Activated CD8-positive, alpha-beta T cell treated with anti-CD3 and anti-CD28 coated beads, Interleukin-2, amount 10 ng/mL, durations not matched to agents 7 days and 5 days (primary cell): ENCODE measurements at places on chromosomes 7 and 10. TPM values are rescaled to one million over a fixed set of nuclear protein-coding genes. Genes with fewer than 3 reads are reported as not detected.

Gene GNAT3
- total RNA-seq = not detected

Gene IFIT1B
- total RNA-seq = not detected

Gene GRM3
- not detected for total RNA-seq

Gene TET1
- total RNA-seq = 3.2 TPM

Gene ZPBP
- not detected for total RNA-seq

Gene SEM1
- 41.5 TPM for total RNA-seq

Gene ATG9B
- 6.8 TPM for total RNA-seq

Gene OPALIN
- not detected for total RNA-seq

Gene CCDC146
- 12.9 TPM for total RNA-seq

Gene TFR2
- total RNA-seq = 14.5 TPM

Gene KLLN
- total RNA-seq = 0.94 TPM

Gene ZNF804B
- not detected for total RNA-seq

Gene PNLIPRP1
- total RNA-seq = not detected

Gene KCNH2
- not detected for total RNA-seq

Gene PNLIPRP2
- not detected for total RNA-seq

GRCh38 chr10:75910032-75910431, 478.6 kb downstream of the LRMDA start:
- no peak for DNase-seq

GRCh38 chr7:55477781-55478374, 94.4 kb downstream of the VOPP1 start:
- DNase-seq = no peak

DNA sequence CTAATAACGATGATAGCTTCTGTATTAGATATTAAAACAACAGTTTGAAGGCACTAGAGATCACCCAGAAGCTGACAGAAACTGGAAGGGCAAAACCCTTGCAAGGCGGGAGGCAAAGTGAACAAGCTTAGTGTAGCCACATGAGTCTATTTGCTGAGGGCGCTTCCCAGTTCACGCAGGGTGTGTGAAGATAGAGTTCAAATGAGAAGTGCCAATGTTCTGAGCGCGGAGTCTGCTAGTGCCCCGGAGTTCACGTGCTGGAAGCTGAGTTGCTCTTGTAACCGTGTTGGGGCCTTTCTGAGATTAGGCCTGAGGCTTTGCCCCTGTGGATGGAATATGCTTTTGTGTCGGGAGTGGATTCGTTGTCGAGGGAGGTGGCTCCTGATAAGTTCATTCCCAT, 16.6 kb upstream of the GTPBP4 start:
- no peak for DNase-seq

GRCh38 chr7:156772725-156773124, 120.3 kb downstream of the LMBR1 start:
- no peak for DNase-seq

- DNase-seq = no peak
These were observed 1.5 kb upstream of the EBLN1 start for GRCh38 chr10:22219308-22219707.

GRCh38 chr7:95267754-95268153, 56.6 kb downstream of the PON1 start:
- no peak for DNase-seq

DNA sequence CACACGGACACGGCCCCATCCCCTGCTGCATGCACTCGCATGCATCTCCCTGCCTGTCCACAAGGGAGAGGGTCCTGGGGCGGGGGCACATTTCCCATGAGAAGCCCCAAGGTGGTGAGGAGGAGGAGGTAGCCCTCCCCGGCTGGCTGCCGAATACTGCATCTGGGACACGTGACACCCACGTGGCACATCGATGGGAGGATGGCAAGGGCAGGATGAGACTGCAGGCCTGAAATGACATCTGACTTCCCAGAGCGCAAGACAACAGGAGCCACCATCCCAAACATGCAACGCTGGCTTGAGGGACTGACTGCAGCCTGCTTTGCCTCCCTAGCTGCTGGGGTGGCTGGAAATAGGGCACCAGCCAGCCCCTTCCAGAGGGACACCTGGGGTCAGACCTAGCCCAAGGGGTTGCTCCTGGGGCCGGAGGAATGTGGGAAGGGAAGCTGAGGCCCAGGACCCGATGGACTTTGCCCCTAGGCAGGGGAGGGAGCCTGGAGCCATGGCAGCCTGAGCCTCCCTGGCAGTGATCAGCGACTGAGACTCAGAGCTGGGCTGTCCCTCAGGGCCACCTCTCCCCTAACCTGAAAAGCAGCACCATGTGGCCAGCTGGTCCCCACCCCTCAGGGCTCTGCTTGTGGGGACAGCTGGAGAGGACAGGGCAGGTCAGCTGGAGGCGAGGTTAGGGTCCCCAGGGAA, 16.1 kb downstream of the BUD23 start:
- no peak for DNase-seq

GRCh38 chr7:47635091-47636080, 53.5 kb upstream of the TNS3 start:
- no peak for DNase-seq

- DNase-seq = no peak
These were observed 166.7 kb downstream of the NRF1 start for GRCh38 chr7:129777993-129778769.

GRCh38 chr7:7306231-7306630, 123.9 kb downstream of the C1GALT1 start:
- no peak for DNase-seq

DNA sequence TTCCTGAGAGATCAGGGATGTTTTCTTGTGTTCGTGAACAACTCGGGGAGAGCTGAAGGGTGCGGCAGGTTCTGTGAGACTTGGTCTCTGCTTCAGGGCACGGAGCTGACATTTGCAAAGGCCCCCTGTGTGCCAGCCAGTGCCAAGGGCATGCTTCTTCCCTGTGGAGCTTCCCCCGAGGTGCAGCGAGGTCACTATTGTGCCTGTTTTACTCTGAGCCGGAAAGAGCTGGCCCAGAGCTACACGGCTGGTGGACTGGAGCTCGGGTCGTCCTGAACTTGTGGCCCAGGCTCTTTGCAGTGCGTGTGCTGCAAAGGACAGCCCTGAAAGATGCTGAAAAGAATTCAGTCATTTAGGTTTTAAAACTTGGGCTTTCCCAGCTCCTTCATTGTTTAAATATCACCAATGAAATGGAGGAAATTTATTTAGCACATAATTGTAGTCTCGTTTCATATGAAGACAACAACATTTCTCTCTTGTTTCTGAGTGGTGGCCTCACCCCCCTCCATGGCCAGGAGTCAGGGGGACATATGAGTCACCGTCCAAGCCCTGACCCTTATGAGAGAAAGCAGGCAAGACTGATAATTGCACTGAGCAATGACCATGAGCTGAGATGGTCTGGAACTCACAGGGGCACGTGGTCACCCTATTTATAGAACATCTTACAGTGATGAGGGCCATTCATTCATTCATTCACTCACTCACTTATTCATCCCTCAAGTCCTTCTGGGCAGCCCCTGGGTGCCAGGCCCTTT, 102.6 kb downstream of the PTPRE start:
- no peak for DNase-seq

DNA sequence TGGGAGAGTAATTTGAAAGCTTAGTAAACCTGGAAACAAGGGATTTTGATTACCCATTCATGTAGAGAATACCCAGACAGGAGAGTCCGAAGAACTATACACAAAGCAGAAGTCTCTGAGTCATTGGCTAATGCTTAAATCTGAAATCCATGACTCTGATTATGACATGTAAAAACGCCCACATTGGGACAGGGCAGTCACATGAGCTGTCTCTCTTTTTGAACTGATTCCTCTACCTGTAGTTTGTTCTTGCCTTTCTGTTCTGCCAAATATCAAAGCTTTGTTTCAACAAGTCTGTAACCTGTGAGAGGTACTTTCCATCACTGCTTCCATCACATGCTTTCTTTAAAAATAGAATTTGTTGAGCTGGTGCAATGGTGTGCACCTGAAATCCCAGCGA, 4.3 kb upstream of the GPNMB start:
- DNase-seq = no peak

DNA sequence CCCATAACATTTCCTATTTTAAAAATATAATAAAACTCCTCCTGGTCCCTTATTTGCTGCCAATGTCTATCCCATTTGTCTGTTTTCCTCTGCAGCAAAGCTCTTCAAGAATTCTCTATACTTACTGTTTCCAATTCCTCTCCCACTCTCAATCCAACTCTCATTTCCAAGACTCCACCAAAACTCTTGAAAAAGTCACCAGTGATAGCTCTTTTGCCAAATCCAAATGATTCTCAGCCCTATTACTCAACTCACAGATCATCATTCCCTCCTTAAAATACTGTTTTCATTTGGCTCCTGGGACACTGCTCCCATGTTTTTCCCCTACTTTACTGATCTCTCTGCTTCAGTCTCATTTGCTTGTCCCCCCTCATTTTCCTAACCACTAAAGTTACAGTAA, 139.4 kb downstream of the HIBADH start:
- no peak for DNase-seq

GRCh38 chr7:37768611-37769010, 79.8 kb upstream of the NME8 start:
- DNase-seq = no peak

- no peak for DNase-seq
These were observed 34.9 kb upstream of the TCERG1L start for GRCh38 chr10:131346456-131346855.

DNA sequence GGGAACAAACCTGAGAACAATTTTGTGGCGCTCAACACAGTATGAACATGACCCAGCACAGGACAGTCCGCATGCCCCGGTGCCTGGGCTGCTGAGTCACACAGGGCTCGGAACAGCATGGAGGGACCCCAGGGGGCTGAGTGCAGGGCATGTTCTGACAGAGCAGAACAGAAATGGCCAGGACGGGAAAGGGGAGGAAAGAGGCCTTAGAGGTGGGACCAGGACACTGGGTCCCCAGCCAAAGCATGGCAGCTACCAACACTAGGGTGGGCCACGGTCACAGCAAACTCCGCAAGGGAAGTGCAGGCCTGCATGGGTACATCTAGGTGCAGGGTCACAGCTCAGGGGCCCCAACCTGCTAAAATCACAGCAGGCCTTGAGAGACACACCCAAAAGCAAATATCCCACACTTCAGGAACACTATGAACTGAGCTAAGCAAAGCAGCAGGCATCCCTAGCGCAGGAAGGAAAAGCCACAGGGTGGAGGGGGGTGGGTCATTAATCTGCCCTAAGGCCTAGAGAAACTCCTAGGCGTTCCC, 5.6 kb downstream of the IMPDH1 start:
- DNase-seq = no peak

- no peak for DNase-seq
These were observed 93.0 kb upstream of the CYP26C1 start for GRCh38 chr10:92967641-92968040.

- no peak for DNase-seq
These were observed 98.1 kb downstream of the CCDC71L start for GRCh38 chr7:106562711-106563366.

- DNase-seq = no peak
These were observed 16.5 kb downstream of the RGR start for GRCh38 chr10:84261236-84261915.

- DNase-seq = no peak
These were observed 266.7 kb upstream of the CHRM2 start for GRCh38 chr7:136601772-136602171.

DNA sequence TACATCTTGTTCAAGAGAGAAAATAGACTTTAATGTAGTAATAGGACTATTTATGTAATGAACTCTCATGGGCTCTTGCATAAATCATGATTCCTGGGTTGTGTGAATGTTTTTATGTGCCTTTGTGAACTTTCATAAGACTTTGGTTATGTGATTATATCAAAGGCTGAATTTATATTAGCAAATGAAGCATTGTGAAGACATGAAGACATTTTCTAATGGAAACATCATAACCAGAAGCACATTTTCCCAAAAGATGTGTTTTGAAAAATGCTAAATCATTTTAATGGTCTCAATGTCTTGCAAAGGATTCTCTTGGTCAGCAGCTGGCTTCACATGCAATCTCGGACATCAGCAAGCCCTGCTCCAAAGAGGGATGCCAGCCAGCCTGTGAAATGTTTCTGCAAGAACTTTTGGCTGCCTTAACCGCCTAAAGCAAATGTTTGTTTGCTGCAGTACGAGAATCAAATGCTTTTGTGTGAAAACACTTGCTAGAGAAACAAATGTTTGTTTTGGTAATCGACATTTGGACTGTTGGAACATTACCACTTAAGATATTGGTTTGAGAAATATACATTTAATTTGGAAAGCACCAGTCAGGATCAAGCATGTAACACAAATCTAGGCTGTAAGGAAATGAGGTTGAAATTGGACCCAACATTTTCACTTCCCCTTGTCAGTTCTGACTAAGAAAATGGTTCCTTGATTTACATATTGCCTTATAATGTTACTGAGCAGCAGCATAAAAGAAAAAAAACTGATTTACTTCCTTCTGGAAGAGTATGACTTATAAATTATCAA, 102.1 kb downstream of the RTKN2 start:
- no peak for DNase-seq

DNA sequence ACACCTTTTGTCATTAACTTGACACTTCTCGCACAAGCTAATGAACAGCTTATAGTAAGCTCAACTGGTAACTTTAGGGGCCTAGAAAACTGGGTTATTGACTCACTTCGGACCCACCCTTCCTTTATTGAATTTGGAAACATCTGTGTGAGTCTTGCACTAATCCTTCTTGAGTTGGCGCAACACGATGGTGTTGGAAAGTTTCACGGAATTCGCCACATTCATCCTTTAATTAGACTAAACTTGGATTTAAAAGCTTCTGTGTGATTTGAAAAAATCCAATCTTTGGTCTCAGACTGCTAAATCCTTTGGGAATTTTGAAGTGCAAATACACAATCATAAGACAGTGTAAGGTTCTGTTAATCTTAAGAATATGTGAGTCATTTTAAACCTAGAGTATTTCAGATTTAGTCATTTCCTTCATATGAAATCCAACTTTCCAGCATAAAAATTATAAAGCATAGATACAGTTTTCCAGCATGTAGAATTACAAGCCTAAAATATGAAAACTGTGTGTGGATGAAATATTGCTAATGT, 15.1 kb downstream of the FZD8 start:
- no peak for DNase-seq

DNA sequence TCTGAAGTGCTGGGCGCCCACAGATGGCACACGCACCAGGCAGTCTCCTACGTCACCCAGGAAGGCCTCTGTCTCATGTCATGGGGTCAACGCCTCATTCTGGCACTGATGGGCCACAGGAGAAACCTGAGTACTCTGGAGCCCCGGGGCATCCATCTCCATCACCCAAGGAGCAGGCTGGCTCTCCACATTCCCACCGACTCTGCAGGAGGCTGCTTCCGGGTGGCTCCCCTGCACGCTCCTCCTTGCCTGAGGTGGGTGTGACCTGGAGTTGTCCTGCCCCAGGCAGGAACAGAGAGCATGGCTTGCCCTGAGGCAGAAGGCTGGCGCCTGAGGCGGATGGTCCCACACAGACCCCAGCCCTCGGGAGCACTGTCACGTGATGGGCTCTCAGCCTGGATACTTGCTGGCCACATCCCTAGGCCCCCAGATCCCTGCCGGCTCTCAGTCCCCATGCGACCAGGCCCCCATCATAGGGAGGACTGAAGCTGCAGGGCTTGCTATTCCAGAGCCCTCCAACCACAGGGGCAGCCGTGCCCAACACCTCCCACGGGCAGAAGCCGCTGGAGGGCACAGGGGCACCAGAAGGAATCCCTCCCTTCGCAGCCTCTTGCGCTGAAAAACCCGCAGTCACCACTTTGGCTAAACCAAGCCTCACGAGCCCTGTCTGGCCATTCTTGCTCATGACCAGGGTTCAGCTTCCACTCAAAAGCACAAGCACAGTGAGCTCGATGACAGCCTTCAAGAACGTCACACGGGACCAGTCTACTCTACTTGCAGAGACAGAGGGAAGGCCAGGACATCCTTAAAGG, 80.7 kb downstream of the MAD1L1 start:
- no peak for DNase-seq
